Muscle of leg (tissue), 16 donors: ENCODE measurements at places on chromosomes 13 and 19. TPM values are rescaled to one million over a fixed set of nuclear protein-coding genes. Genes with fewer than 3 reads are reported as not detected.

Gene NLRP11
- total RNA-seq = not detected

Gene CGB8
- 0.31 TPM for total RNA-seq

Gene C1QTNF9
- 3.5 TPM for total RNA-seq

Gene ZNF558
- total RNA-seq = 25.8 TPM

Gene TEX101
- total RNA-seq = not detected

Gene ZNF442
- 4.7 TPM for total RNA-seq

Gene COX7A1
- 185 TPM for total RNA-seq

Gene SMIM44
- not detected for total RNA-seq

Gene ZNF430
- 8.2 TPM for total RNA-seq

Gene NAPSA
- total RNA-seq = 0.40 TPM

Gene ZFP14
- 9.6 TPM for total RNA-seq

Gene CHMP2A
- total RNA-seq = 60.8 TPM

Gene A1BG
- total RNA-seq = 10.8 TPM

Gene CDADC1
- total RNA-seq = 6.3 TPM

Gene COL5A3
- 42.0 TPM for total RNA-seq

Gene PSPN
- 1.2 TPM for total RNA-seq

Gene DOCK6
- total RNA-seq = 23.7 TPM

Gene KIRREL2
- total RNA-seq = 0.31 TPM

Gene COG3
- 27.4 TPM for total RNA-seq

- H3K27ac ChIP-seq = no peak overlapping the region
- no peaks in the 10 kb centered on the region for H3K27me3 ChIP-seq
- H3K36me3 ChIP-seq = peaks cover 3% of the 10 kb centered on the region
- no peak overlapping the region for H3K4me3 ChIP-seq
- no peak for DNase-seq
Observed at GRCh38 chr13:97262058-97262457, 39.9 kb downstream of the MBNL2 start.

GRCh38 chr13:100537951-100538462 lies 50.6 kb downstream of the GGACT start:
- H3K4me1 ChIP-seq = no peaks in the 10 kb centered on the region
- H3K4me3 ChIP-seq = no peak overlapping the region
- peaks cover 2% of the 10 kb centered on the region for H3K27me3 ChIP-seq
- DNase-seq = no peak
- H3K27ac ChIP-seq = no peak overlapping the region

DNA sequence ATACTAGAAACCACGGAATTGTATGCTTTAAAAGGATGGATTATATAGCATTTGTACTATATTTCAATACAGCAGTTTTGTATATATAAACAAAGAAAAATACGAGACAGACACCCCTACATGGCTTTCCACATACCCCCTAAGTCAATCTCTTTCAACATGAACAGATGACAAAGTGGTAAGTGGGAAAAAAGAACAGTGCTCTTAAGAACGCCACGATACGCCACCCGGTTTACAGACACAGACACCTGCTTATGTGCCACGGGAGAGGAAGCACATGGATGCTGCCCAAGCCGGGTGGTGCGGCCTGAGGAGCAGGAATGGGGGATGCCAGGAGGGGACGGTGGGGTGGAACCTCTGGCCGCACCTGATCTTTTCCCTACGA lies 8.1 kb downstream of the CAPS start:
- H3K27me3 ChIP-seq = no peaks in the 10 kb centered on the region
- H3K27ac ChIP-seq = no peak overlapping the region
- H3K36me3 ChIP-seq = peaks cover 83% of the 10 kb centered on the region

DNA sequence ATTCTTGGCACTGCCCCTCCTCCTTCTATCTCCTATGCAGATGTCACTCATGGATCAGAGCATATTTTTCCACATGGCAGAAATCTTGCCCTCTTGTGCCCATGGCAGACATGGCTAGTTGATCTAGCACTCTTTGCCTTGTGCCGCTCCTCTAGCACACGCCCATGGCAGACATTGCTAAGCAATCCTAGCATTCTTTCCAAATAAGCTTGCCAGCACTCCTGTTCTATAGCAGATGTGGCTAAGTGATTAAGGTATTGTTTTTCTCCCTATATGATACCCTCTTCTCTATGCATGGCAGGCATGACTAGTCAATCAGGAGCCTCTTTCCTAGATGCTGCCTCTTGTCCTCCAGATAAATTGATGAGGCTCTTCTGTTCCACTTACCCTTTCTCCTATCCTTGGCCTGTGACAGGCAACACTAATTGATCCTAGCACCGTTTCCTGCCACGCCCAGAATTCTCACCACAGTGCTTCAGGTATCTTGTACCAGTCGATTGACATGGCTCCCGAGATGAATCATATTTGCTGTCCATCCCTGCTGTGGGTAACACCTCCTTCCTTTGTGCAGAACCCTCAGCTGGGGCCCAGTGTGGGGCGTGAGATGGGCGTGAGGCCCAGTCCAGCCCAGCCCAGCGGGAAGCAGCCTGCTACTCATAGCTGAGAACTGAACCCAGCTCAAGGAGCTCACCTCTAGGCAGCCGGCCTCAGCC lies 26.9 kb downstream of the TMED1 start:
- H3K27ac ChIP-seq = no peak overlapping the region
- peak; percentile 24 for DNase-seq
- H3K36me3 ChIP-seq = peaks cover 85% of the 10 kb centered on the region
- H3K27me3 ChIP-seq = no peaks in the 10 kb centered on the region
- H3K4me3 ChIP-seq = no peak overlapping the region

GRCh38 chr19:36574741-36575140 lies 1.6 kb upstream of the ZNF529 start:
- H3K36me3 ChIP-seq = peaks cover 27% of the 10 kb centered on the region
- no peak overlapping the region for H3K27ac ChIP-seq
- peaks cover 11% of the 10 kb centered on the region for H3K4me1 ChIP-seq
- H3K27me3 ChIP-seq = no peaks in the 10 kb centered on the region

GRCh38 chr13:73173279-73173811 lies 114.5 kb downstream of the KLF5 start:
- no peaks in the 10 kb centered on the region for H3K36me3 ChIP-seq
- H3K27me3 ChIP-seq = no peaks in the 10 kb centered on the region
- no peak overlapping the region for H3K27ac ChIP-seq
- peak; percentile 15 for DNase-seq

GRCh38 chr19:52343548-52343947 lies 7.5 kb downstream of the ZNF610 start:
- H3K27ac ChIP-seq = no peak overlapping the region
- DNase-seq = peak; percentile 73
- H3K4me3 ChIP-seq = no peak overlapping the region

DNA sequence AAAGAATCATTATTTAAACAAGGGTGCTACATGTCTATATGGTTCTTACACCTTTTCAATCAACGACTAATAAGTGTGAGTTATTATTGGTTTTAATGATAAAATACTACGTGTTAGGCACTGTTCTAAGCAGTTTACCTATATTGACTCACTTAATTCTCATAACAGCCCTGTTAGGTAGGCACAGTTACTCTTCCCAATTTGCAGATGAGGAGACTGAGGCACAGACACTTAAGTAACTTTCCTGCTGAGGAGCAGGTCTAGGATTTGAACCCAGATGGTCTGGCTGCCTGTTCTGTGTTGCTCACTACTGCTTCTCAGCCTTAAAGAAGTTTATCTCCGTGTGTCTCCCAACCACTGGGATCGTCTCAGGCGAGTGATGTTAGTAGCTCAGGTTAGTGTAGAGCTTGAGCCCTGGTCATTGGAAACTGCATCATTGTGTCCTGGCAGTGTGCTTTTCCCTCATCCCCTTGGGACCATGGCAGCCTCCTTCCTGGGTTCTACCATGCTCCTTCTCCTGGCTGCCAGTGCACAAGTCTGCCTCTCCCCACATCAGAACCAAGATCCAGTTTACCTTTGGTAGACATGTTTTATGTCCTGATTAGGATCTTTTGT lies 10.9 kb downstream of the UBAC2 start:
- peaks cover 7% of the 10 kb centered on the region for H3K4me1 ChIP-seq
- no peak overlapping the region for H3K27ac ChIP-seq
- H3K36me3 ChIP-seq = peaks cover 7% of the 10 kb centered on the region

DNA sequence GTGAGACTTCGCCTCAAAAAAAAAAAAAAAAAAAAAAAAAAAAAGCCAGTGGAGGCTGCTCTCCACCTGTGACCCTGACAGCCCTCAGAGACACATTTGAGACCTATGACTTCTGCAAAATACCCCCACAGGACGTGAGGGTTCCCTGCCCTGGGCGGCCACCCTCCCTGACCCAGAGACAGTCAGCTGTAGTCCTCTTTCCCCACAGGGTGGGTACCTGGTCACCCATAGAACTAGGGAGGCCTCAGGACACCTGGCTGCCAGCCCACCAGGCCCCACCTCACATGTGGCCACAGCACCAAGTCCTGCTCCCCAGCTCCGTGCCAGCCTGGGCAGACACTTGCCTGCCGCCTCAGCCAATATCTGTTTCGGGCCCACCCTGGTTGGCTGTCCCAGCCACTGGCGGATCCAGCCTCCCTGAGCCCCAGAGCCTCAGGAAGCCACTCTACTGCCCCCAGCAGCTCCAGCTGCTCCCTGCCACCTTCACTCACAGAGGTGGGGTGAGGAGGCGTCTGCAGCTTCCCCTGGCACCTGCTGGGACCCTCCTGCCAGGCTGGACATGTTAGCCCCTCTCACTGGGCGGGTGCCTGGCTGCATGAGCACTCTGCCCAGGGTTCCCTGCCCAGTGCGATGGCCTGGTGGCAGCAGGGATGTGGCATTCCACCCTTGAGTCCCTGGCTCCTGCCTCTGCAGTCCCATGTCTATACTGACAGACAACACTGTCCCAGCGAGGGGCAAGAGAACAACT lies 6.9 kb downstream of the MKNK2 start:
- H3K36me3 ChIP-seq = peaks cover 78% of the 10 kb centered on the region
- H3K27me3 ChIP-seq = no peaks in the 10 kb centered on the region
- no peak overlapping the region for H3K4me3 ChIP-seq
- peak overlapping the region; percentile 35 for H3K27ac ChIP-seq

DNA sequence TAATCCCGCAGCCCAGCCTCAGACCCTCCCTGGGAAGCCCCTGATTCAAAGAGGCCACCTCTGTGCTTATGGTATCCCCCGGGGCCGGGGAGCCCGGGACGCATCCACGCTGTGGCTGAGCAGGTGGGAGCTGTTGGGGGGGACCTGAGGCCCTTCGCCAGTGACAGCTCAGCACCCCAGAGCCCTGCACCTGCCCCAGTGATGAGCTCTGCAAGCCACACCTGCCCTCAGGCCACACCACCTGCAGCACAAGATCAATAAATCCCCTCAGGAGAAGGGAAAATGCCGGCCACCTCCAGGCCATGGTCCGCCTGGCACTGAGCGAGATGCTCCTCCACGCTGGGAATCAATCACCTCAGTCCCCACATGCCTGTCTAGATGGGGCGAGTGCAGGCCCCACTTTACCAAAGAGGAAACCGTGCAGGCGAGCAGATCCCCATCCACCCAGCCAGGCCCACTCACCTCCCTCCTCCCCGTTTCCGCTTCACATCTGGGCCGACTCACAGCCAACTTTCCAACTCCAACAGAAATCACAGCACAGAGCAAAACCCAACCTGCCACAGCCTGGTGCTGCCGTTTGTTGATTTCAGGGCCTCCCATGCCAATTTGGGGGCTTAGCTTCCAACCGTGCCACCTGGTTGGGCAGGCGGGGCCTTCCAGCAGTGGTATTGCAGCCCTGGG lies 12.8 kb downstream of the MOB3A start:
- H3K27ac ChIP-seq = peak overlapping the region; percentile 75
- peaks cover 52% of the 10 kb centered on the region for H3K36me3 ChIP-seq
- H3K4me3 ChIP-seq = no peak overlapping the region
- H3K27me3 ChIP-seq = no peaks in the 10 kb centered on the region
- peaks cover 6% of the 10 kb centered on the region for H3K4me1 ChIP-seq

DNA sequence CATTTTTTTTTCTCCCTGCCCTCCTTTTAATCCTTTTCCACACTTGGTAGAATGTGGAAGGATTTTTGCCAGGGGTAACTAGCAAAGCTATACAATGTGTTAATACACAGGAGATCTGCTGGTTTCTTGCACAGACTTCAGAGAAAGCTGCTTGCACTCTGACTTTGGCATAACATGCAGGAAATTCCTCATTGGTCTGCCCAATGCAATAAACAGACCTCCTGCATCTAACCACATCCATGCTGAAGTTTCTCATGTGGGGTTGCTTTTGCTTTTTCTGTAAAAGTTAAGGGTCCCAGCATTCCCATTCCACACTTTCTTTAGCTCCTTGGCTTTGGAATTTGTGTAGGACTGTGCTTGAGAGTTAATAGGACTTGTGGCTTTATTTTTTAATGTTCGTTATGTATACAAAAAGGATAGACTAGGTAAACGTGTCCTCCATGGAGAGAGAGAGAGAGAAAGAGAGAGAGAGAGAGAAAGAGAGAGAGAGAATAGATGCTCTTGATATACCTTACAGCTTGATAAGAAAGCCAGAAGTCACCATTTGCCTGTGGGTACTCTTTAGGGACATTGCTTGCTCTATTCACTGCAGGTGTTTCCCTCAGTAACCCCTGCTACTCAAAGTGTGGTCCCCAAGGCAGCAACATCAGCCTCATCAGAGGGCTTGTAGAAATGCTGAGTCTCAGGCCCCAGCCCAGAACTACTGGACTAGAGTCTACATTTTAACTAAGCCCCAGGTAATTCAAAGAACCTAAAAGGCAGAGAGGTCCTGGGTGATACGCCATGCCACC lies 170.5 kb downstream of the SHISA2 start:
- no peak overlapping the region for H3K4me3 ChIP-seq
- DNase-seq = peak; percentile 68
- H3K27me3 ChIP-seq = no peaks in the 10 kb centered on the region
- no peaks in the 10 kb centered on the region for H3K36me3 ChIP-seq

- DNase-seq = no peak
- no peak overlapping the region for H3K4me3 ChIP-seq
- H3K4me1 ChIP-seq = no peaks in the 10 kb centered on the region
- no peaks in the 10 kb centered on the region for H3K27me3 ChIP-seq
- H3K27ac ChIP-seq = no peak overlapping the region
Observed at GRCh38 chr13:26829716-26830115, 69.1 kb upstream of the GPR12 start.

DNA sequence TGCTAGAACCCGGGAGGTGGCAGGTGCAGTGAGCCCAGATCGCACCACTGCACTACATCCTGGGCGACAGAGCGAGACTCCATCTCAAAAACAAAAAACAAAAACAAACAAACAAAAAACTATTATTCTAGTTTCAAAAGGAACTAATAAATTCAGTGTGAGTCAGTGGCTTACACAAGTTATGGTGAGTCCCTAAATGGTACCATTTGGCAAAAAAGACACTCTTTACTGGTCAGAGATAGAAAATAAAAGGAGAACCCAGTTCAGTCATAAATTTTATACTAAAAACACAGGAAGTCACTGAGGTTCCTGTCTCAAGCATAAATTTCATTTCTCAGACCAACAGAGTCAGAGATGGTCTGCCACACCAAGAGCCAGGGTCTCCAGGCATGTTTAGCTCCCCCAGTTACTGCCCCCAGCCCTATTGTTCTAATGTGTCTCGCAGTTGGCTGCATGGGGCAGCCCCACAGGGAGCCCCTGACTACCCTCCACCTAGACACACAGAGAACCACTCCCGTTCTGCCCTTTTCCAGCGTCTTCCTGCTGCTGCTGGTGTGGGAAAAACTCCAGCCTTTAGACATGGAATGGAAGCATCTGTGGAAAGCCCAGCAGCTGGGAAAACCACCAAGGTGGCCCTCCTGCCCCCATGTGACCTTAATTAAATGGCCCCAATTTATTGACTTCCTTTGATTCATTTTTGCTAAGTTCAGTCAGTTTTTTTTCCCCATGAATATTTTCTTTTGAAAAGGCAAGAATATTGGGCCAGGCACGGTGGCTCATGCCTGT lies 12.2 kb downstream of the THSD1 start:
- no peak overlapping the region for H3K27ac ChIP-seq
- H3K36me3 ChIP-seq = peaks cover 32% of the 10 kb centered on the region
- DNase-seq = no peak
- peaks cover 8% of the 10 kb centered on the region for H3K4me1 ChIP-seq
- no peaks in the 10 kb centered on the region for H3K27me3 ChIP-seq
